NCI-H1930 (cell line): ENCODE measurements at places on chromosomes 7 and 10.

GRCh38 chr7:140214075-140214684, 37.4 kb upstream of the KDM7A start:
- DNase-seq: no peak

DNA sequence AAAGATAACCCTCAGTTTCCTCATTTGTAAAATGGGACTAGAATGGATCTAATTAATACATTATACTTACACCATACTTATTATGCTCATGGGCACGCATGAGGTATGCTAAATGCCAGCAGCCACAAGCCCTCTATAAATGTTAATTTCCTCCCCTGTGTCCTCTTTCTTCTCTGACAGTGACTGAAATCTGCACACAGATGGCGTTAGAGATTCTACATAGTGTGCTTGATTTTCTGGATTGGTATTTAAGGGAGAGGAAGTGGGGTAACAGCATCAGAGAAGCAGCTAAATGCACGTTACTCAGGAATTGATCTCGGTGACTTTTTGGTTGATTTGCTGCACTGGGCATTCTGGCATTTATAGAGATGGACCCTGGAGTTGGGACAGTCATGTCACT, 568.5 kb downstream of the CALN1 start:
- DNase-seq: no peak

DNA sequence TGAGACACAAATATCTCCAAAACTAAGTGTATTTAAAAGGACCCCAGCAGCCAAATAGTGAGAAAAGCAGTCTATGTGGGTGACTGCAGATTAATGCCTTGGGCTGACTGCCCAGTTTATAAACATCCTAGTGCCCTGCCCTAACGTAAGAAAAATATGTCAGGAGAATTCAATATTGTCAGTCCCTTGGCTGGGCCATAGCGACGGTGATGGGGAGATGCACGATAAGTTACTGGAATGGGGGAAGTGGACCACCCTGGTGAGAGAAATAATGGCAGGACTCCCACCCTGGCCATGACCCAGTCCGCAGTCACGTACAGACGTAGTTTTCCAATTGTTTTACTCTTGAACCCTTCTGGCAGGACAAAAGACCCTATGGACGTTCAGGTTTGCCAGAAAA, 48.0 kb downstream of the JCAD start:
- DNase-seq: no peak

DNA sequence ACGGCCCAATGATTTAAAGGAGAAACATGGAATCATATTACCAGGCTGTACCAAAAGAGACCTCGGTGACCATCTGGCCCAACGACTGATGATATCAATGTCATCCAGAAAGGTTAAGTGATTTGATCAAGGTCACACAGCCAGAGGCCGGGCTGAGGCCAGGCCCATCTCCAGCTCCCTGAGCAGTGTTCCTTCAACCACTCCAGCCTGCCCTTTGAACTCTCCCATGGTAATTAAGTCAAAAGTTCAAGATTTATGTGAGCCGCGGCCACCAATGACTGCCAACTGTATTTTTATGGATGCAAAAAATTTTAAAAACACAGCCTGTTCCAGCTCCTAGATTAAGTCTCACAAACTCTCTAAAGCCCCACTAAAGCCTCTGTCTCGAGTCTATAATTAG, 41.8 kb downstream of the FGFR2 start:
- no peak for DNase-seq

DNA sequence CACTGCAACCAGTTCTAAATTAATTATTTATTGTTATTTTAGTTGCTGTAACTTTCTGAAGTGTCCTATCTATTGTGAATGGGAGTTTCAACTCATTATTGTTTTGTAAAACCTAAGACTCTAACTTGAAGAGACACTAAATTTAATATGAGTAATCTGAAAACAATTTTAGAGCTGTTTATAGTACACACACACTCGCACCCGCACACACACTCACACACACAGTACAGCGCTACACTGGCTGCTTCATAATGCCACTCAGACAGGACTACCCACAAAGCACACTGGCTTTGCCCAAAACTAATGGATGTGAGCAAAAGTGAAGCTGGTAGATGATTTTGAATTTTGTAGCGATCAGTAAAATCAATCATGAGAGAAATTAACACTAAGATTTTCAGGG, 238.9 kb upstream of the ETV1 start:
- no peak for DNase-seq

- no peak for DNase-seq
Measured at GRCh38 chr7:90256778-90257177, 11.8 kb downstream of the CFAP69 start.

GRCh38 chr10:59709395-59710125, at the start of gene SLC16A9:
Gene SLC16A9 (minus strand): TSS chr10:59709850. CDS start chr10:59684291, 25,559 bp downstream.
- DNase-seq: peak; percentile 10

DNA sequence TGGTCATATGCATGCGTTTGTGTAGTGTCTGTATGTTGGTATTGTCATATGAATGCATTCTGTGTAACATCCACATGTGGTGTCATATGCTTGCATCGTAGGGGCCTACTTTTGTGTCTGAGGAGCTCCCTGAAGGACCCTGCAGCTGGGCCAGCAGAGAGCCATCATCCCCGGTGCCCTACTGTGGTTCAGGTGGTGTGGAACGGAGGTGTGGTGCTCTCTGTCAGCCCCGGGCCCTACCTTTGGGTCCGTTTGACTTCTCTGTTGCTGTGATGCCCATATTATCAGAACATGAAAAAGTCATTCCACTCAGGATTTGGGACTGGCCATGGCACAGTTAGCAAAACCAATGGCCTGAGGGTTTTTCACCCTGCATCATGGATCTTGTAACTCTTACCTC, 217.9 kb downstream of the ADARB2 start:
- no peak for DNase-seq

DNA sequence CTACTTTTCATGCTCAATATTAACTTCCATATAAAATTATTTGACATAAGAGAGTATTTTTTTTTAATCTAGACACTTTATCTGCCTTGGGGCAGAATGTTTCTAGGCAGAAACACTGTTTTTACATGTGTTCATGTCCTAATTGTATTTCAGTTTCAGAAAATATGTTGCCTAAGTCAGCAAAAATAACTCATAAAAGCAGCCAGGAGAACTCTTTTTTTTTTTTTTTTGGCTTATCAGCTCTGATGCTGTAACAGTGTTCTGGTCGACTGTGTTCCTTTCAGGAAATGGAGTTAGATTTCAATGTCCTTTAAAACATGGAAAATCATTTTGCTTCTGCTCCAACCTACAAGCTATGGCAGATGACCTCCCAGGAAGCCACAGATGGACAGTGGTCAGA, 63.2 kb upstream of the OPALIN start:
- DNase-seq: no peak

GRCh38 chr10:103712898-103713498, 142.4 kb downstream of the SH3PXD2A start:
- DNase-seq: no peak

GRCh38 chr7:70704831-70705346, 427.1 kb upstream of the GALNT17 start:
- DNase-seq: peak; percentile 86

DNA sequence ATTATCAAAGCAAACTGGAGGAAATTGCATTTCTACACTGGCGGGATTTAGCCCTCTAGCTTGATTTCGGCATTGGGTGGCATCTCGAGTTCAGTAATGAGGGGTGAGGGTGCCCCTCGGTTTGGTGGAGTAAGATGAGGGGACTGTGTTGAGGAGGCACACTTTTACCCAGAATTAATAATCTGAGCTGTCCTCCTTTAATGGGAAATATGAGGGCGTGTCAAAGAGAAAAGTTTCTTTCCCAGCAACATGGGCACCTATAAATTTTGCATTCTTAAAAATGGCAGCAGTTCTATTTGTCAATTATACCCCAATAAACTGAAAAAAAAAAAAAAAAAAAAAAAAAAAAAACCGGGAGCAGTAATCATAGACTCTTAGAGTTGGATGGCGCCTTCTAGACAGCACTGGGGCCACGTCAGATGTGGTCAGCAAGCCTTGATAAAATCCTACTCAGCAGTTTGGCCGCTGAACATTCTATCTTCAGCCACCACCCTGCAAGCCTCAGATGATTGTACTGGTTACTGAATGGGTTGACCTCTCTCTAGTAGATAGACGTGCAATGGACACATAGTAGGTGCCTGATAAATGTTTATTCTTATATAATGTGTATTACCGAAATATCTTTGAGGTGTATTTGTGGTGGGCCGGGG, 931 bp downstream of the PAPSS2 start:
- no peak for DNase-seq

GRCh38 chr7:5177060-5177459, 13.0 kb upstream of the WIPI2 start:
- DNase-seq: no peak

DNA sequence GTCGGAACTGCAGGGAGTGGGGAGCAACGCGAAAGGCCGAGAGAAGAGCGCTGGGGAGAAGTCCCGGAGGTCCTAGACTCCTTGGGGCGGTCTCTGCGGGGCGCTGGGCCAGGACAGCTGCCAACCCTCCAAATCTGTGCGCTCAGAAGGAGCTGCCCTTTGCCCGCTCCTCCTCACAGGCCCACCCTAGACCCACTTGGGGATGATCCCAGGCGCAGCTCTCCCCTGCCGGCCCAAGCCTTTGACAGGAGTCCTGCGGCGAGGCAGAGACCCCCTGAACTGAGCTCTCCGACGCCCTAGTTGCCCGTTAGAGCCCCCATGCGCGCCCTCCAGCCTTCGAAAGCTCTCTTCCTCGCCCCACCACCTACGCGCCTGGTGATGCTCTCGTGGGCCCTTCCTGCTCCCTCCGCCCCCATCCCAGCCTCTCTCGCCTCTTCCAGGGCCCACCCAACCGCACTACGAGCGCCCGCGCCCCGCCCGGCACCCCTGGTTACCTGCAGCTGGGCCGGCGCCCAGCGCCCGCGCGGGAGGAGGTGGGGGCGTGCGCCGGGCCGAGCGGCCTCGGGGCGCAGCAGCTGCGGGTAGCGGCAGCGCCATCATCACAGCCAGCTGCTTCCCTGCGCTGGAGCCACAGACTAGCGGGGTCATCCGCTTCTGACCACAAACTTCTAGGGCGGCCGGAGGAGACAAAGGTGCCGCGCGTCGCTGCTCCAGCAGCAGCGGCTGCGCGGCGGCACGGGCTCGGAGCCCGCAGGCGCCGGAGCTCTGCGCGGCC, 353.4 kb downstream of the DNAJB6 start:
- DNase-seq: peak; percentile 49

DNA sequence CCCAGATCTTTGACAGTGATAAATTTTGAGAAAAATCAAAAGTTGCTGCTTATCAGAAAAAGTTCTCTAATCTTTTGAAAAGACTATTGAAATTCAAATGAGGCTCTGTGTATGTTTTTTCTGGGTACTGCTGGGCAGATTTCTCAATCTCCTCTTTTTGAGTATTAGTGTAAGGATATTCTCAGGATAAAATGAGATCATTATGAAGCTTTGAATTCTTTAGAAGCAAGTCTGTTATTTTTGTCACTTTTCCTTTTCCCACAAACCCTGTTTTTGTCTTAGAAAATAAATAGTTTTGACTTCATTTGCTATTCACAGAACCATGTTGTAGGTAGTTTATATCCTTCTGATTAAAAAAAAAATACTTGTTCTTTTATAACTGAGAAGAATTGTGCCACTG, 7.9 kb downstream of the STAM start:
- no peak for DNase-seq

DNA sequence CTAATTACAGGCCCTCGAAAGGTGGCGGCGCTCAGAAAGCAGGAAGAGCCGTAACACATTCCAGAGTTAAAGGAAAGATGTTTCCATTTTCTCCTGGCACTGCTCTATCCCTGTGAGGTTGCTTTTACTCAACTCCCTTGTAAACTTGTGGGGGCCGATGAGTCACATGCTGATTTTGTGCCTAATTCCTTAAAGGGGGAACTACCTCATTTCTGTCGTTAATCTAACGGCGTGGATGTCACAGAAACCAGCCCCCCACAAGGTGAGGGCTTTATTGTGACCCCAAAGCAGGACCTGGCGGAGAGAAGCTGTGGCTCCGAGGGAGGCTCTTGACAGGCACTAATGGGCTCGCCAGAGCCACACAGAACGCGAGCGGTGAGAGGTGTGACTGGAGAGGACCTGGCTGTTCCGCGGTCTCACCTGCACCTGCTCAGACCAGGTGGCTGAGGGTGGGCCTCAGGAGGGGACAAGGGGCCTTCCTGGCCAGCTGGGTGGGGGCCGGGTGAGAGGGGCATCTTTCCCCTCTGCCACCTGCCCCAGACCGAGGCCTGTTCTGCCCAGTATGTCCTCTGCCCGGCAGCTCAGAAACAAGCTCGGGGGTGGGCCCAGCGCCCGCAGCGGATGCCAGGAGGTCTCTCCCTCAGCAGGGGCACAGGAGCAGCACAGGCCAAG, 50.9 kb downstream of the CALML3 start:
- no peak for DNase-seq

GRCh38 chr7:4775848-4776623, 613 bp downstream of the AP5Z1 start:
- no peak for DNase-seq

- DNase-seq: no peak
Measured at GRCh38 chr7:79590916-79591623, 137.6 kb upstream of the MAGI2 start.

DNA sequence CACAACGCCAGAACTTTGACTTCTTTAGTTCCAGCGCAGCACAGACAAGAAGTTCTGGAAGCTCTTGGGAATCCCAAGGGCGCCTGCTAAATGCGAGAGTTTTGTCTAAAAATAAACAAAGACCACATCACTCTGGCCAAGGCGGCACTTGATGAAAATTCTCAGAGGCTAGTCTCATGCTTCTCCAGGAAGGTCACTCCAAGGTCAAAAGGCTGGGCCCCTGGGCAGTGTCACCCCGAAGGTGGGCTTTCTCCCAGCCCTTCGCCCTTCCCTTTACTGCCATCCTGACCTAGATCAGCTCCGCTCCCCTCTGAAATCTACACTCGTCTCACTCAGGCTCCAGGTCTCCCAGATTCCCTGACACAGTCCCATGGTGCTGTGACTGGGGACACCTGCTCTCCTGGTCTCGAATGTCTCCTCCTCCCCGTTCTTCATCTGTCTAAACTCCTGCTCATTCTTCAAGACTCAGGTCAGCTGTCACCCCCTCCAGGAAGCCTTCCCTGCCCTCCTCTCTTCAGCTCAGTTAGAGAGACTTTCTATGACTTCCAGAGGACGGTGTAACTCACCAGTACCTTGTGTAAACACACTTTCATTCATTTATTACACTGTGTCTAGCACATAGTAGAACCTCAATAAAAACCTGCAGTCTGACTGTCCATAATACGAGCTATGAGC, 10.5 kb downstream of the FAM53B start:
- no peak for DNase-seq

GRCh38 chr7:103143868-103144267, 5.0 kb downstream of the NAPEPLD start:
- no peak for DNase-seq

- DNase-seq: no peak
Measured at GRCh38 chr7:45119550-45119949, 8.1 kb upstream of the TBRG4 start.

GRCh38 chr10:77501846-77502261, 135.8 kb downstream of the KCNMA1 start:
- DNase-seq: no peak
